ENCODE measurements at places on chromosomes 7 and 10.

DNA sequence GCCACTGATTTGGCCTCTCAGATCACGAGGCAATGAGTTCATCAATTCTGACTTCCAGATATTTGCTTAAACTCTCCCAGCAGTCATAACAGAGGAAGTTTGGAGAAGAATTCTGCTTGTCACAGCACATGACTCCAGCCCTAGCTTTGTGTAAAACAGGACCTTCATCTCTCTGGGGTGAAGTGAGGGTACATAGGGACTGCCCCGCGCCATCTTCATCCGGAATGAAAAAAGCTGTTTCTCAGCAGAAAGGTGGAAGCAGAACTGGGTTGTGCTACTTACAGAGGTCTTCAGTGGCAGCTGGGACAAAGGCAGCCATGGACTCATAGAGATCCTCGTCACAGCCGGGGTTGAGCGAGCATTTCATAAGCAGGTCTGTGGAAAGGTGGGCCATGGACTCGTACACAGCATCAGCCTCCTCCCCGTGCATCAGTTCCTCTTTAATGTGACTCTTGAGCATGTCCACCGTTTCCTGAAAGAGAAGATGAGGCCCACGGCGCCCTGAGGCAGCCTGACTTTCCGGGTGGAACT lies 58.4 kb upstream of the TM9SF3 start:
- DNase-seq, result no peak

DNA sequence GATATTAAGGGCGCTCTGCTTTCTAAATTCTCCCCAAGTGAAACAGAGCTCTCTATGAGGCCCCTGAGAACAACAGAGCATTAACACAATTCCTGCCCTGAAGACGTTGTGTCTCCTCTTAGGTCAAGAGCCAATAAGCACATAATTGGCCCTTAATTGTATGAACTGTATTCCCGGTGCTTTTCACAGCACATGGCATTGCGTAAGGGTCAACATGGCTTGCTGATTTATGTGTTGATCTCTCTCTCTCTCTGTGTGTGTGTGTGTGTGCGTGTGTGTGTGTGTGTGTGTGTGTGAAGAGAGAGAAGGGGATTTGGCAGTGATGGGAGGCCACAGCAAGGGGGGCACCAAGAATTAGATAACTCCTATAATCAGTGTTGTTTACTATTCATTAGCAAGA lies 40.5 kb downstream of the LYZL1 start:
- DNase-seq, result no peak

DNA sequence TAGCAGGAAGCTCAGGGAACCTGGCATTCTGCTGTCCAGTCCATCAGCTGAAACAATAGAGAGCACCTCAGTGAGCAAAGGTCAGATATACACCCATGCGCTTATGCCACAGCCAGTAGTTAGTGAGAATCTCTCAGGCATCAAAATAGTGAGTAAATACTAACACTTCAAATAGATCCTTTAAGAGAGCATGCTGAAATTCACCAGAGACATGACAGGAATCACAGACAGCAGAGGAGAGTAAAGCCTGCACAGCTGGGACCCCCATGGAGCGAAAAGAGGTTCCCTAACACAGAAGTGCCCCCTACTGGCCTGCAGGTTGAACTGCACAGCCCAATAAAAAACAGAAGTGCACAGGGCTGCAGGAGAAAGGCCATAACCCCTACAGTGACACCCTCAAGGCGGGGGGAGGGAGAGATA lies 57.6 kb upstream of the ANTXRL start:
- peak; percentile 43 for DNase-seq

GRCh38 chr7:111732923-111733322 lies 170.6 kb upstream of the IMMP2L start:
- no peak for DNase-seq

GRCh38 chr7:21547501-21547900 lies 4.7 kb downstream of the DNAH11 start:
- DNase-seq, result no peak

Data from small intestine (tissue), 16 donors.